Gastroesophageal sphincter (tissue), 4 donors: ENCODE measurements at places on chromosomes 16 and 17. TPM values are rescaled to one million over a fixed set of nuclear protein-coding genes. Genes with fewer than 3 reads are reported as not detected.

- ATAC-seq = no peak
Observed at GRCh38 chr17:37069087-37069486, 120.3 kb downstream of the AATF start.

DNA sequence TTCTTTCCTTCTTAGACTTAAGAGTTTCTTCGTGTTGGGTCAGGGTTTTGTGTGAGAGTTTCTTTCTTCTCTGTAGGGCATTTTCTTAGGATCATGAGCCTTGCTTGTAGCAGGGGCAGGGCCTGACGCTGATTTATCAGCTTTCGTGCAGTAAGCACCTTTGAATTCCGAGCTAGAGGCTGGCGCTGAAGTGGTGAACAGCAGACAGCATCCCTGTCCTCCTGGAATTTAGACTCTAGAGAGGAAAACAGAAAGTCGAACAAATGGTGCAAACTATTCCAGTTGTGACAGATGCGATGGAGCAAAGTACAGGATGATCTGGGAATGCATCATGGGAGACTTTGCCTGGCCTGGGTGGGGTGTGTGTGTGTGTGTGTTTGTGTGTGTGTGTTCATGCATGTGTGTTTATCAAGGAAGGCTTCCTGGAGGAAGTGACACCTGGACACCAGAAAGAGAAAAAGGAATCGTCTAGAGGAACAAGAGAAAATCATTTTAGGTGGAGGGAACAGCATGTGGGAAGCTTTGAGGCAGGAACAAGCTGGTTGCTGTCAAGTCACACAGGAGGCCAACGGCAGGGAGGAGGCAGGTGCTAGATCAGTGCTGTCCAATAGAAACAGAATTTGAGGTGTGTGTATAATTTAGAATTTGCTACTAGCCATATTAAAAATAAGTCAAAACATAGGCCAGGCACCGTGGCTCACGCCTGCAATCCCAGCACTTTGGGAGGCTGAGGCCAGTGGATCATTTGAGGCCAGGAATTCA lies 60.2 kb downstream of the WWP2 start:
- ATAC-seq = no peak

GRCh38 chr16:72182976-72183375 lies 11.0 kb upstream of the PMFBP1 start:
- ATAC-seq = no peak

CD300E gene
- total RNA-seq = 3.9 TPM

CHST4 gene
- total RNA-seq = not detected
